Peyer's patch (tissue), 4 donors: ENCODE measurements at places on chromosomes 11 and 22. TPM values are rescaled to one million over a fixed set of nuclear protein-coding genes. Genes with fewer than 3 reads are reported as not detected.

DNA sequence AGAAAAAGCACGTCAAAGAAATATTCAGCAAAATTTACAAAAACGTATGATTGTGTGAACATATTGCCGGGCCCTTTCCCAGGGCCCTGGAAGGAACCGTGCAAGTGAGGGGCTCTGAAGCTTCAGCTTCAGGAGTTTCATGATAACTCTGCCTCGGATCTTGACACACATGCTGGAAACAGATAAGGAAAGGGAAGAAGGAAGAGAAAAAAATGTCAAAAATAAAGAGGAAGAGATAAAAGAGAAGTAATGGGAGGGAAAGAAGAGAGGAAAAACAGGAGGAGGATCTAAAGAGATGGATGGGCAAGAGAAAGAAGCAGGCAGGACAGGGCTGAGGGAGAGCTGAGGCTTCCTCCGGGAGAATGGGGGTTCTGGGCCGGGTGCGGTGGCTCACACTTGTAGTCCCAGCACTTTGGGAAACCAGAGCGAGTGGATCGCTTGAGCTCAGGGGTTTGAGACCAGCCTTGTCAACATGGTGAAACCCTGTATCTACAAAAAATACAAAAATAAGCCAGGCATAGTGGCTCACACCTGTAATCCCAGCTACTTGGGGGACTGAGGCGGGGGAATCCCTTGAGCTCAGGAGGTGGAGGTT lies 2.7 kb upstream of the TMPRSS4 start:
- DNase-seq = no peak
- no peak overlapping the region for H3K27ac ChIP-seq
- peaks cover 6% of the 10 kb centered on the region for H3K4me1 ChIP-seq
- H3K36me3 ChIP-seq = no peaks in the 10 kb centered on the region
- H3K4me3 ChIP-seq = no peak overlapping the region

GRCh38 chr11:62479631-62480201 lies 60.9 kb downstream of the SCGB1A1 start:
- no peak for DNase-seq
- no peaks in the 10 kb centered on the region for H3K27me3 ChIP-seq
- H3K36me3 ChIP-seq = no peaks in the 10 kb centered on the region
- H3K27ac ChIP-seq = no peak overlapping the region
- no peaks in the 10 kb centered on the region for H3K4me1 ChIP-seq
- H3K4me3 ChIP-seq = no peak overlapping the region

Gene CNTF
- 3.5 TPM for total RNA-seq

Gene SCGB1D2
- not detected for total RNA-seq

DNA sequence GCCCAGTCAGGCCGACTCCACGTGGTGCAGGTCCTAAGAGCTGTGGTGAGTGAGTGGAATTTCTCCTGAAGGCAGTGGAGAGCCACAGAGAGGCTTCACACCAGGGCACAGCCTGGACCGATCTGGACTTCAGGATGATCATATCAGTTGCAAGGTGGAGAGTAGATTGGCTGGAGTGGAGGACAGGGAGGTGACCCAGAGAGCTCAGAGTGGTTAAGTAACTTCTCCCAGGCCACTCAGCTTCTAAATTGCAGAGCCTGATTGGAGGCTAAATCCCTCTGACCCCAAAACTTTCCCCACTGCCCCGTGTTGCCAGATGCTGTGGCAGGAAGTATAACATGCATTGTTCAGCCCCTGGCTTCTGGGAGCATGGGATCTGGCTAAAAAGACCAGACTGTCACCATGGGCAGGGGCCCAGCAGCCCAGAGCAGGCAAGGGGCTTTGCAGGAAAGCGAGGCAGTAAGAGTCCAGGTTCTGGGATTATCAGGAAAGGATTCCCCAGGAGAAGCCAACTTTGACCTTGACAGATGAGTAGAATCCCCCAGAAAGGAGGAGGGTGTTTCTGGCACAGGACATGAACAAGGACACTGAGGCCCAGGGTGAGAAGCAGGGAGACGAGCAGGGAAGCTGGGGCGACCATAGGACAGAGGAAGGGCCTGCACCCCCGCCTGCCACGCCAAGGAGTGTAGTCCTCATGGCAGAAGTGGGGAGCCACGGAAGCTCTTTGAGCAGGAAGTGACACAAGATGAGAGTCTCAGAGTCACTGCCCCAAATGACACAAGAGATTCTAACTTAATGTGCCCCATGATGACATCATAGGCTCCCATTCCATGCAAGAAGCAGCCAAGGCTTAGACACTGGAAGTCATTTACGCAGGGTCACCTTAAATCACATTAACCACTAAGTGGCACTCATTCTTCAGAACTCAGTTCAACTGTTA lies 4.8 kb downstream of the SLC35C1 start:
- DNase-seq = no peak
- no peak overlapping the region for H3K4me3 ChIP-seq
- no peak overlapping the region for H3K27ac ChIP-seq
- H3K36me3 ChIP-seq = no peaks in the 10 kb centered on the region

GRCh38 chr22:41619979-41620588 lies 759 bp downstream of the DESI1 start:
- peak overlapping the region; percentile 86 for H3K4me3 ChIP-seq
- peak overlapping the region; percentile 96 for H3K27ac ChIP-seq
- H3K4me1 ChIP-seq = peaks cover 7% of the 10 kb centered on the region
- H3K27me3 ChIP-seq = no peaks in the 10 kb centered on the region

GRCh38 chr11:20443596-20443995 lies 56.1 kb downstream of the PRMT3 start:
- no peak for DNase-seq
- H3K27ac ChIP-seq = no peak overlapping the region
- no peaks in the 10 kb centered on the region for H3K36me3 ChIP-seq

- no peaks in the 10 kb centered on the region for H3K27me3 ChIP-seq
- no peak for DNase-seq
- no peaks in the 10 kb centered on the region for H3K4me1 ChIP-seq
- no peaks in the 10 kb centered on the region for H3K36me3 ChIP-seq
- H3K4me3 ChIP-seq = no peak overlapping the region
- H3K27ac ChIP-seq = no peak overlapping the region
Measured at GRCh38 chr11:2559527-2560311, 114.9 kb downstream of the KCNQ1 start.

GRCh38 chr22:29156507-29156906 lies 49.2 kb upstream of the EMID1 start:
- no peaks in the 10 kb centered on the region for H3K4me1 ChIP-seq
- DNase-seq = no peak
- H3K27ac ChIP-seq = no peak overlapping the region
- H3K4me3 ChIP-seq = no peak overlapping the region
- no peaks in the 10 kb centered on the region for H3K27me3 ChIP-seq
- no peaks in the 10 kb centered on the region for H3K36me3 ChIP-seq

- no peaks in the 10 kb centered on the region for H3K27me3 ChIP-seq
- H3K36me3 ChIP-seq = no peaks in the 10 kb centered on the region
- H3K4me1 ChIP-seq = peaks cover 19% of the 10 kb centered on the region
- no peak overlapping the region for H3K4me3 ChIP-seq
- DNase-seq = no peak
Measured at GRCh38 chr11:74783241-74783871, 34.7 kb downstream of the RNF169 start.

Gene CLDN5
- 34.7 TPM for total RNA-seq

- H3K4me3 ChIP-seq = no peak overlapping the region
- H3K27me3 ChIP-seq = no peaks in the 10 kb centered on the region
- no peaks in the 10 kb centered on the region for H3K4me1 ChIP-seq
- no peak for DNase-seq
- H3K36me3 ChIP-seq = no peaks in the 10 kb centered on the region
Measured at GRCh38 chr11:130705670-130706421, 210.4 kb downstream of the SNX19 start.

Gene CATSPERZ
- not detected for total RNA-seq

Gene OR52H1
- total RNA-seq = not detected

Gene CDKN1C
- 6.1 TPM for total RNA-seq

DNA sequence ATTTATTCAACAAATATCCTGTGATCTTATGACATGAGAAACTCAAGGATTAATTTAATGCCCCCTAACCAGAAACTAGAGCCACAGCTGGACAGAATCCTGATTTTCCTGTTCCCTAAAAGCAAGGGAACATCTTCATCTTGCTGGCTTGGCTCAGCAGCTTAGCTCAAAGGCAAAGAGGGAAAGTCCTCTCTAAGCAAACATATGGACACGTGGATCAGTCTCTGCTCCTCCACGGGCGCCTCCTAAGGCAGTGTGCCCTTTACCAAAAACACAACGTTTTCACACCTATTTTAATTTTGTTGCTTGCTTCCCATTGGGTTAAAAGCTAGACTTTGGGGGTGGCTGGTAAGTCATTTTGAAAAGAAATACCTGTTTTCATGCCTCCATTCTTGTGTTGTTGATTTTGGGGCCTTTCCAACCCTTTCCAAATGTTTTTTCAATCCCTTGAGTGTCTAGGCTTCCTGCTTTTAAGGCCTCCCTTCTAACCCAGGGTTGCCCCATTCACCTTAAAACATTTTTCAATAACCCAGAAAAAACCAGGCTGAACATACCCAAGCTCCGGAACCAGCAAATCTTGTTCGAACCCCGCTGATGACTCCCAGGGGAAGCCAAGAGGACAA lies 15.5 kb downstream of the SLC1A2 start:
- no peaks in the 10 kb centered on the region for H3K27me3 ChIP-seq
- H3K27ac ChIP-seq = no peak overlapping the region
- no peak overlapping the region for H3K4me3 ChIP-seq
- no peaks in the 10 kb centered on the region for H3K36me3 ChIP-seq
- H3K4me1 ChIP-seq = no peaks in the 10 kb centered on the region

GRCh38 chr11:103537904-103538502 lies 428.8 kb downstream of the DYNC2H1 start:
- H3K4me3 ChIP-seq = no peak overlapping the region
- no peaks in the 10 kb centered on the region for H3K27me3 ChIP-seq

Gene MYO7A
- 15.7 TPM for total RNA-seq

Gene SPDYC
- total RNA-seq = not detected

DNA sequence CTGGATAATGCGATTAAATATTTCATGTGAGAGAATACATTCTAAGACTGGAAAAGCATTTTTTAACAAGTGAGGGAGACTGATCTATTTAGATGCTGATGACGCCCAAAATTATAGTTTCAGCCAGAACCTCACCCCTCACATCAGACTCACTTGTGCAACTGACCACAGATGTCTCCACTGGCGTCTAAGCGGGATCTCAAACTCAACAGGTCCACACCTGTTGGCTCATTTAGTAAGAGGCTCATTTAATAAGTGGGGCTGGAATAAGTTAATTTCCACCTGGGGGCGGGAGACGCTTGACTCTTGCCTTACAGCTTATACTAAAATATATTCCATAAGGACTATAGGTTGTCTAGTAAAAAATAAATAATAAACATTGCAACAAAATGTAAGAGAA lies 47.5 kb downstream of the MORC2 start:
- no peaks in the 10 kb centered on the region for H3K36me3 ChIP-seq
- no peaks in the 10 kb centered on the region for H3K27me3 ChIP-seq
- no peak for DNase-seq
- H3K4me3 ChIP-seq = no peak overlapping the region
- H3K27ac ChIP-seq = no peak overlapping the region

GRCh38 chr11:31628111-31628510 lies 118.5 kb downstream of the ELP4 start:
- H3K4me3 ChIP-seq = no peak overlapping the region
- H3K27me3 ChIP-seq = no peaks in the 10 kb centered on the region
- H3K27ac ChIP-seq = no peak overlapping the region

DNA sequence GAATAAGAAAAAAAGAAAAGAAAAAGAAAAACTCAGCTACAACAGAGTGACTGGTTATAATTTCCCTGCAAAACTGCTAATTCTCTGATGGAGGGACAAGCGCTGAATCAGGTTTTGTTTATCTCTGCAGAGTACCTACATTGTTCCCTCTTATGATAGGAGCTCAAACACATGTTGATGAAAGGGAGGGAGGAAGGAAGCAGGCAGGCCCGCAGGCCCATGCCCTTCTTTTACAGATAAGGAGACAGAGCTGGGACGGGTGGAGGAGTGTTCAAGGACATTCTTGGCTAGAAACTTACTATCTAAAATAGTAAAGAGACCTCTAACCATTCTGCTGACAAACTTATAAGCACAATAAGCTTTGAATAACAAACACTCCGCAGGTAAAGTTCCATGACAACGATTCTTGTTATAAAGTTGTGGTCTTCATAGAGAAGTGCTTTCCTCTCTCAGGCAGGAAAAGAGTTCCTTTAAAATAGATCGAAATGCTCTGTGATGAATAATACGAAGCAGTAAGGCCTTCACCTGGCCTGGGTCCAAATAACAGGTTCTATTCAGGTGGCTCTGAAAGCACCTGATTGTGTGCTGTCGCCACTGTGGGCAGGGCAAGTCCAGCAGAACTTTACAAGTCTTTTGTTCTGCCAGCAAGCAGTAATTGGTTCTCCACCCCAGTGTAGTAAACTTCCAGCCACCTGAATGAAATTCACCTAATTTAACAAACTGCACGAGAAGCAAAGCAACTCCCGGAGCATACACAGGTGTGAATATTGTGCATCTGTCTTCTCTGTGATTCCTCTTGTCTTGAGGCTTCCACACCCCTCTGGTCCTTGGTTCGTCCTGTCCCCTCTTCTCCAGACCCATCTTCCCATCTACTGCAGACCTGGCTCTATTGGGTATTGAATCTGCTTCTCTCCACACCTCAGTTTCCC lies 15.3 kb upstream of the MICAL2 start:
- DNase-seq = peak; percentile 82
- H3K4me1 ChIP-seq = peaks cover 25% of the 10 kb centered on the region
- peak overlapping the region; percentile 49 for H3K27ac ChIP-seq

Gene ACRV1
- not detected for total RNA-seq

DNA sequence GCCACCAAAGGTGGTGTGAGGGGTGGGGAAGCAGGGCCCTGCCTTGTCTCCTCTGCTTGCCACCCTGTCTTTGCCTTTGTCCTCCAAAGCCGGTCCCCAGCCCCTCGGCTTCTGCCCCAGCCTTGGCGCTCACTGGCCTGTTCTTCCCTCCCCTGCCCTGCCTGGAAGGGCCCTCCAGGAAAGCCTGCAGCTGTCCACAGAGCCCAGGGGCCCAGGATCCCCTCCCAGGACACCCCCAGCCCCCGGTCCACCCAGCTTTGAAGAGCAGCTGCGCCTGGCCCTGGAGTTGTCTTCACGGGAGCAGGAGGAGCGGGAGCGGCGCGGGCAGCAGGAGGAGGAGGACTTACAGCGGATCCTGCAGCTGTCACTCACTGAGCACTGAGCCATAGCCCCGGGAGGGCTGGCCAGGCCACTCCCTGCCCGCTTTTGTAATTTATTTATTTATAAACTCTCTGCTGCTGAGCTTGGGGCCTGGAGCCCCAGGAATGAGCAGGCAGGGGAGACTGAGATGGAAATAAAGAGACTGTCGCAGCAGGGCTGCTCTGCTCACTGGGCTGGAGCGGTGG lies 1.3 kb upstream of the SSH3 start:
- peak overlapping the region; percentile 71 for H3K4me3 ChIP-seq
- H3K36me3 ChIP-seq = peaks cover 37% of the 10 kb centered on the region
- peak overlapping the region; percentile 84 for H3K27ac ChIP-seq
- no peaks in the 10 kb centered on the region for H3K4me1 ChIP-seq
- DNase-seq = peak; percentile 78
- H3K27me3 ChIP-seq = no peaks in the 10 kb centered on the region

Gene PRODH
- 239 TPM for total RNA-seq

DNA sequence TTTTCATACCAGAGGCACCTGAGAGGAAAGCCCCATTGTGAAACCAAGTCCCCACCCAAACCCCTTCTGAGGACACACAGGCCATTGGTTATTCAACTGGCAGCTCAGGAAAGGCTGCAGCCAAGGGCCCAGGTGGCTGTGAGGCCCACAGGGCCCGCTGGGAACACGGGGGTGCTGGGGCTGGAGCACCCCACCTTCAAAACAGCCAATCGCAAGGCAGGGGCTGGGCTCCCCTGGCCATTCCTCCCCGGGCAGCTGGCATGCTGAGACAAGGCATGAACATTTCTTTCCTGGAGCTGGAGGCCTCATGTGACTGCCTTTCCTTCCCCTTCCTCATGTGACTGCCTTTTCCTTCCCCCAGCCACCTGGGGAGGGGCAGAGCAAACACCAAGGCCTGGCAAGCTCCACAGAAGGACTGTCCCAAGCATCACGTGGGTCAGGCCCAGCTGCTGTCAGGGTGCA lies 76.9 kb downstream of the PIWIL3 start:
- H3K27ac ChIP-seq = no peak overlapping the region
- H3K36me3 ChIP-seq = no peaks in the 10 kb centered on the region
- DNase-seq = no peak
- H3K4me1 ChIP-seq = no peaks in the 10 kb centered on the region
- H3K27me3 ChIP-seq = no peaks in the 10 kb centered on the region
